ENCODE measurements at places on chromosomes 16 and 17.
A peak's percentile ranks its signal among the peaks of the same experiment; 100 is the strongest.

DNA sequence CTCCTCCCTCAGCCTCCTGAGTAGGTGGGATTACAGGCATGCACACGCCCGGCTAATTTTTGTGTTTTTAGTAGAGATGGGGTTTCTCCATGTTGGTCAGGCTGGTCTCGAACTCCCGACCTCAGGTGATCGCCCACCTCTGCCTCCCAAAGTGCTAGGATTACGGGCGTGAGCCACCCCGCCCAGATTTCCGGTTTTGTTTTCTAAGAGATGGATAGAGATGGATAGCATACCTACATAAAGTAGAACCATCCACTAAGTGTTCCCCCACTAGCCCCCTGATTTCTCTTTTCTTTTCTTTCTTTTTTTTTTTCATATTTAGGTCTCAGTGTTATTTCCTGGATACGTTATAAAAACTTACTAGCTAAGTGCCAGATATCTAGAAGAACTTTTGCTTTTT, 2.0 kb downstream of the WSB1 start:
- DNase-seq, result no peak

- DNase-seq, result no peak
These were observed 9.8 kb upstream of the TMEM92 start for GRCh38 chr17:50264263-50265113.

DNA sequence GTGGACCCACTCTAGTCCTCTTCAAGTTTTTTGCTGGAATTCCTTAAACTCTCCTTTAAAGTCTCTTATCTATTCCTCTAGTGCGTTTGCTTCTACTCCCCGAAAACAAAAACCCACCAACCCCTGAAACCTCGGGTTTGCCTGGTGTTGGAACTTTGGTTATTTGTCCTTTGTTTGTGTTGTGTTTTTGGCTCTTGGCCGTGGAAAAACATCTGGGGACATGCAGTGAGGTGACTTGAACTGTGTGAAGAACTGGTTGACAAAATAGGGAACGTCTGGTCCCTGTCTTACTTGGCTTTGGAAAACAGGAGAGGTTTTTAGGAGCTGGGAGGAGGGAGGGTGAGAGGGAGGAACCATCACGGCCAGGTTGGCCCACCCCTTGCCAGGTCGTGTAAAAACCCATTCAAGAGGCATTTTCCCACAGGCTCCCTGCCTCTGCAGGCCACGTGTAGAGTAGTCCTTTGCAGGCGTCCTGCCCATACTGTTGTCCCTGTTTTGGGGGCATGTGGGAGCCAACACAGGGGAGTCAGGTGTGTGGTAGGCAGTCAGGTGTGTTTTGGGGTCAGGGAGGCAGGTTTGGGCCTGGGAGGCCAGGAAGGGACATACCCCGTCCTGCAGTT, 169.3 kb downstream of the RAB11FIP4 start:
- DNase-seq, result no peak

GRCh38 chr16:1818873-1819525, 7.6 kb downstream of the HAGH start:
- DNase-seq, result no peak

DNA sequence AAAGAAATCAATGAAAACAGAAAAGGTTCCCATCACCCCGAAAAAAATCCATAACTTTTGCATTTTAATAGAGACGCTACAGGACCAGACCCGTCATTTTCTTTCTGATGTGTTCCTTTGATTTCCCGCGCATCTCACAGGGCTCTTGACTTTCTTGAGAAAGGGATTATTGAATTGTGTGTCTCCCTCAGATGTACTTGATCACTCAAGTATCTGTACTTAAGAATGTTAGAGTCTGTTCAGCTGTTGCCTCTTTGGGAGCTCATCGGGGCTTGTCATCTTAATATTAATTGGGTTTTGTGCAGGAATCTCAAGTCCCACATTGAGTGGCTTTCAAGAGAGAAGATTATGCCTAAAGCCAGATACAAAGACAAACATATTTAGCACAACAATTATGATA, 606.4 kb upstream of the SALL1 start:
- no peak for DNase-seq

DNA sequence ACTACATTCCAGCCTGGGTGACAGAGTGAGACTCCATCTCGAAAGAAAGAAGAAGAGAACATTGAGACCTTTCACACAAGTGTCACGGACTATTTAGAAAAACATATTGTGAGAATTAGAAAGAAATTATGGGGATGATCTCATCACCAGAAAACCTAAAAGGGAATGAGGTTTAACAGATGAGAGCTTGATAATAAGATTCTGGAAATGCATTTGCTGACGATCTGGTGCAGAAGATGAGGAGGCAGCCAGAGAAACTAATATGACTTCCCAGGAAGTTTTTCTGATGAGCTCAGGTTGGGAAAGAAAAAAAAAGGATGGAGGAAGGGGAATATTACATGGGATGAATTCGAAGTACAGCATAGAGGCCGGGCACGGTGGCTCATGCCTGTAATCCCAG, 10.8 kb upstream of the APOH start:
- DNase-seq, result no peak

GRCh38 chr17:41393826-41394225, 3.6 kb downstream of the KRT31 start:
- DNase-seq, result no peak

DNA sequence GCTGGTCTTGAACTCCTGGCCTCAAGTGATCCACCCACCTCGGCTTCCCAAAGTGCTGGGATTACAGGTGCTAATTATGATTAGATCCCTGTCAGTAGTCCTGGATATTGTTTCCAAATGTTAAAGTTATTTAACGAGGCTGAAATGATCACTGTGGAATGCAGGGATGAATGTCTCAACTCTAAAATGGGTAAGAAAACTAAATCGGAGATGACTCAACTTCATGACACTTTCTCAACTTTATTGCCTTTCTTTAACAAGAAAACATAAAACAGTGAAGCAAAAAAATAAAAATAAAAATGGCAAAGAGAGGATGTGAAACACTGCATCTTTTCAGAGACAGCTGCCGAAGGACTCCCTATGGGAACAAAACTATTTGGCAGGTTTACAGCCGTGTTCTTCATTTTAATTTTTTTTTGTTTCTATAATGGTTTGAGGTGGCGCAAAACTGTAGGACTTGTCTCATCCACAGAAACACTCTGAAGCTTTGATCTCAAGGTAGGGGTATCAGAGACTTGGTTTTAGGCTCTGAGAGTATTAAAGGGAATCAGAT, 382.0 kb downstream of the GRIN2A start:
- DNase-seq, result no peak

DNA sequence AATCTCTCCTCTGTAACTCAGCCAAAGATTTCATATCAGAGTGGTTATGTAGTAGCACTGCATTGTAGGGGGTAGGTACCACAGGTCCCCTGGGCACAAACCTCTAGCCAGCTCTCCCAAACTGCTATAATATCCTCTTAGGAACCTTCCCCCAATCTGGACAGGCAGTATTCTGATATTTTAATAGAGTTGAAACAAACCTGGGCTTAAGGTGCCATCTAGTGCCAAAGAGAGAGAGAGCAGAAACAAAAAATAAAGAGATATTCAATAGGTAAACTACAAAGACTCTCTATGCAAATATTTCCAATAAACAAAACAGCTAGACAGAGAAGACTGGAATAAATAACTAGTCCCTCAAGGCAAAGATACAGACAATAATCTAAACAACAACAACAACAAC, 1070.0 kb downstream of the CDH11 start:
- DNase-seq, result no peak

DNA sequence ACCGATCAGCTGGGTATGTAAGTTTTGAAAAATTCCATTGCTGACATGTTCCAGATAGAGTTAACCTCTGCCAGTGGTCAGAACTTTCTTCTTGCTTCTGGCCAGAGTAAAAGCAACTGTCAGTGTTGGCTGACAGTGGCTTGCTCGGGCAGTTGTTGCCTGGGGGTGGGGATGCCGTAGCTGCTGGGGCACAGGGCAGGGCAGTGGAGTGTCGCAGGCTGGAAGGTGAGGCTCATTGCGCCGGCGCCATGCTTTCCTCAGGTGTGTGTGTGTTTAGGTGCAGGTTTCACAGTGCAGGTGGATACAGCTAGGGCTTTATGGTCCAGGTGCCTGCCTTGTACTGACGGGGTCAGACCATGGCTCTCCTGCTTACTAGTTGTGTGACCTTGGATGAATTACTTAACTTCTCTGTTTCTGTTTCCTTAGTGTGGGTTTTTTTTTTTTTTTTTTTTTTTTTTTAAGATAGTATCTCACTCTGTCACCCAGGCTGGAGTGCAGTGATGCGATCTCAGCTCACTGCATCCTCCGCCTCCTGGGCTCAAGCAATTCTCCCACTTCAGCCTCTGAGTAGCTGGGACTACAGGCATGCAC, 156.4 kb downstream of the SNX29 start:
- no peak for DNase-seq

GRCh38 chr17:76272541-76273444, 7.6 kb downstream of the UBALD2 start:
- DNase-seq, result peak; percentile 56

DNA sequence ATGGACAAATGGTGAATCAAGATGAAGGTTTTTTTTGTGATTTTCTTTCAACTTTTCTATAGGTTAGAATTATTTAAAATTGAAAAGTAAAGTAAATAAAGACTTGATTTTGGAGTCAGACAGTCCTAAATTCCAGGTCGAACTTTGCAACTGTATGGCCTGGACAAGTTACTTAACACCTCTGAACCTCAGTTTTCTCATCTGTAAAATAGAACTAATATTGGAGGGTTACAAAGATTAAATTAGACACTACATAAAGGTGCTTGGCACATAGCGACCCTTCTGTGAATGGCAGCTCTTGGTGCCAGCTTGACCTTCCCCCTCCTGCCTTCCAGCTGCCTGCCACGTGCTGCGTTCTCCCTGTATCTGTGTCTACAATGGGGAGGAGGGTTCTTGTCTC, 3.0 kb downstream of the RSAD1 start:
- DNase-seq, result no peak

GRCh38 chr16:30524575-30525568, 1.5 kb downstream of the ZNF768 start:
- no peak for DNase-seq

GRCh38 chr16:86700046-86700945, 121.9 kb downstream of the FOXL1 start:
- no peak for DNase-seq

- DNase-seq, result no peak
These were observed 1.1 kb downstream of the ASGR2 start for GRCh38 chr17:7113273-7114071.

GRCh38 chr17:8120520-8121406, 2.4 kb upstream of the ALOXE3 start:
- DNase-seq, result peak; percentile 84

All from stimulated activated CD4-positive, alpha-beta T cell treated with anti-CD3 and anti-CD28 coated beads, Interleukin-12 subunit alpha, Interleukin-12 subunit beta, amount 100 ng/mL, for 4 hours (primary cell).